ENCODE measurements at places on chromosomes 4 and X.
A peak's percentile ranks its signal among the peaks of the same experiment; 100 is the strongest.

GRCh38 chr4:155766622-155767021 lies 7.8 kb downstream of the GUCY1B1 start:
- DNase-seq, result no peak
- no peaks in the 10 kb centered on the region for H3K4me1 ChIP-seq
- H3K27ac ChIP-seq, result no peak overlapping the region
- H3K4me3 ChIP-seq, result no peak overlapping the region
- no peaks in the 10 kb centered on the region for H3K36me3 ChIP-seq

GRCh38 chr4:160284516-160284915 lies 1181.6 kb downstream of the RAPGEF2 start:
- H3K27ac ChIP-seq, result no peak overlapping the region
- H3K4me3 ChIP-seq, result no peak overlapping the region
- H3K36me3 ChIP-seq, result no peaks in the 10 kb centered on the region
- no peak for DNase-seq
- no peaks in the 10 kb centered on the region for H3K4me1 ChIP-seq

- DNase-seq, result no peak
- H3K4me3 ChIP-seq, result no peak overlapping the region
- no peaks in the 10 kb centered on the region for H3K4me1 ChIP-seq
- H3K27me3 ChIP-seq, result no peaks in the 10 kb centered on the region
- H3K36me3 ChIP-seq, result no peaks in the 10 kb centered on the region
These were observed 18.8 kb upstream of the ATOH1 start for GRCh38 chr4:93809773-93810172.

DNA sequence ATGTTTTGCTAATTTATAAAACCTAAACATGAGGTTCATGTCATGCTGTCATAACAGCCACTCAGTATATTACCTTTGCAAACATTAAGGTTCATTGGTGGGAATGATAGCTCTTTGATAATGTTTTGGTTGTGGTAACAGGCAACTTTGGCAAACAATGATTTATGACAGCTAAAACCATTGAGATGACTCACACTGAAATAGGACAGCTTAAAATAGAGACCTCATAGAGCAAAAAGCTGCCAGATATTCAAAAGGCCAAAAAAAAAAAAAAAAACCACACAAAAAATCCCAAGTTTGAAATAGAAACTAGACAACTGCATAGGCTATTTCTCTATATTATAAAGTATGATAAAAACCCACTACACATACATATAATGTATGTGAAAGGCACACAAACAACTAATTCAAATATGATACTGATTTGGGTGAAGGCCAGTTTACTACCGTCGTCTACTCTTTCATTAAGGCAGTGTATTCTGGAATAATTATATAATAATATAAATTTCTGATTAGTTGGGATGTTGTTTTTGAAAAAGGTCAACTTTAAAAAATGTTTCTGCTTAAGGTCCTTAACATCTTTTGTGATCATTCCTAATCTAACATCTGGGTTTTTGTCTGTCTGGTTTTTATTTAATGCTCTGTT lies 646.0 kb upstream of the PITX2 start:
- H3K4me1 ChIP-seq, result no peaks in the 10 kb centered on the region
- H3K27ac ChIP-seq, result no peak overlapping the region
- H3K27me3 ChIP-seq, result no peaks in the 10 kb centered on the region
- no peak overlapping the region for H3K4me3 ChIP-seq
- no peaks in the 10 kb centered on the region for H3K36me3 ChIP-seq
- DNase-seq, result no peak

DNA sequence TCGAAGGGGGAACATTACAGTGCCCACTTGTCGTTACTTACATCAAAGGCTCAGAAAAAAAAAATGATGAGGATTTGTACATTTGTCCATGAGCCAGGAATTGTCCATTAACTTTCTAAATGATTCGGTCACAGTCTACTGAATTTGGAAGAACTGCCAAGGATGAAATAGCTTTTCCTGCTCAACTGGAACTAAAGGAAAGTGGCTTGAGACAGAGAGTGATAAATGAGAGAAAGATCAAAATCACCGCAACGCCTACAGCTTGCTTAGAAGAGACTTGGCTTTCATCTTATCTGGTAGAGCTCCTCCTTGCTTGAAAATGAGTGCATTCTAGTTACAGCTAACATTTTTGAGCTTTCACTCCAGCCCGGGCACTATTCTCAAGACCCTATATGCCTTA lies 55.5 kb upstream of the ADGRG2 start:
- no peak for DNase-seq
- no peak overlapping the region for H3K27ac ChIP-seq
- H3K36me3 ChIP-seq, result no peaks in the 10 kb centered on the region
- H3K27me3 ChIP-seq, result no peaks in the 10 kb centered on the region
- H3K4me1 ChIP-seq, result no peaks in the 10 kb centered on the region

GRCh38 chr4:78002260-78002659 lies 54.9 kb upstream of the FRAS1 start:
- no peak overlapping the region for H3K4me3 ChIP-seq
- DNase-seq, result no peak
- H3K27ac ChIP-seq, result no peak overlapping the region
- no peaks in the 10 kb centered on the region for H3K36me3 ChIP-seq
- peaks cover 4% of the 10 kb centered on the region for H3K27me3 ChIP-seq
- no peaks in the 10 kb centered on the region for H3K4me1 ChIP-seq

DNA sequence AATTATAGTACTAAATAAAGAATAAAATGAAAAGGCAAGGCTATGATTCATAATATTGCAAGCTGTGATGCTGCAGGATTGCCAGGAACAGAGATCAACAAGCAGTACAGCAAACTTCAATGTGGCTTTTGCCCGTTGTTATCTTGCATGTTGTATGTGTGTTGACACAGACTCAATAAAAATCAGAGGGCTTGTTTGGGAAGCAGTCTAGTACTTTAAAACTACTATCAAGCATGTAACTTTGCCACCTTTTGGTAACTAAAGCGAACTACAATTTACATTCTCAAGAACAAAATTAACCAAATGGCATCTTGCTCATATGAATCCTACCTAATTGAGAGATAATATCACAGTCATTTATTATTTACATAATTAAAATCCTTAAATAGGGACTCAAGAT lies 79.8 kb upstream of the GPM6A start:
- H3K4me3 ChIP-seq, result no peak overlapping the region
- DNase-seq, result no peak
- no peaks in the 10 kb centered on the region for H3K36me3 ChIP-seq
- H3K27ac ChIP-seq, result no peak overlapping the region
- H3K27me3 ChIP-seq, result no peaks in the 10 kb centered on the region

- peak overlapping the region; percentile 26 for H3K27ac ChIP-seq
- no peaks in the 10 kb centered on the region for H3K4me1 ChIP-seq
- H3K27me3 ChIP-seq, result no peaks in the 10 kb centered on the region
- H3K4me3 ChIP-seq, result no peak overlapping the region
These were observed 5.1 kb upstream of the CXCL8 start for GRCh38 chr4:73735231-73735630.

DNA sequence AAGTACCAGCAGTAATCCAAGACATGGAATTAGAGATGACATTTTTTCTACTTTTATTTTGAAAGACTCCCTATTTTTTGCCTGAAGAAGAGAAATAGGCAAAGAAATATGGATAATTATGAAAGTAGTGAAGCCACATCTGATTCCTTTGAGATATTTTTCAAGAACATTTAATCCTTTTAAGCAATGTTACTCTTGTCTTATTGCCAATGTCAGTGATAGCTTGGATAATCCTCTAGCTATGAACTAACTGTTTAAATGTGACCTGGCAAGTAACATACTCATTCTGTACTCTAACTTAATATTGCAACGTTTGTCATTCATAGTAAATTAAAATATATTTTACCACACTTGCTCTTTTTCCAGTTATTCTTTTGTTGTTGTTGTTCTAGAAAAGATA lies 181.3 kb downstream of the VEGFC start:
- no peak for DNase-seq
- no peak overlapping the region for H3K27ac ChIP-seq
- no peaks in the 10 kb centered on the region for H3K4me1 ChIP-seq
- no peak overlapping the region for H3K4me3 ChIP-seq
- no peaks in the 10 kb centered on the region for H3K27me3 ChIP-seq
- no peaks in the 10 kb centered on the region for H3K36me3 ChIP-seq

GRCh38 chrX:75228854-75229253 lies 45.0 kb upstream of the UPRT start:
- DNase-seq, result no peak
- no peak overlapping the region for H3K4me3 ChIP-seq
- no peak overlapping the region for H3K27ac ChIP-seq
- no peaks in the 10 kb centered on the region for H3K27me3 ChIP-seq
- no peaks in the 10 kb centered on the region for H3K4me1 ChIP-seq

GRCh38 chr4:123558865-123559264 lies 162.3 kb downstream of the SPRY1 start:
- no peaks in the 10 kb centered on the region for H3K36me3 ChIP-seq
- H3K4me3 ChIP-seq, result no peak overlapping the region
- no peaks in the 10 kb centered on the region for H3K27me3 ChIP-seq
- peaks cover 10% of the 10 kb centered on the region for H3K4me1 ChIP-seq

GRCh38 chr4:152340818-152341217 lies 195.1 kb downstream of the FBXW7 start:
- DNase-seq, result no peak
- no peaks in the 10 kb centered on the region for H3K27me3 ChIP-seq
- H3K4me1 ChIP-seq, result no peaks in the 10 kb centered on the region
- H3K27ac ChIP-seq, result no peak overlapping the region
- 0 out of 3 replicates have a peak, but pooled peaks cover 3% of the 10 kb centered on the region for H3K36me3 ChIP-seq

DNA sequence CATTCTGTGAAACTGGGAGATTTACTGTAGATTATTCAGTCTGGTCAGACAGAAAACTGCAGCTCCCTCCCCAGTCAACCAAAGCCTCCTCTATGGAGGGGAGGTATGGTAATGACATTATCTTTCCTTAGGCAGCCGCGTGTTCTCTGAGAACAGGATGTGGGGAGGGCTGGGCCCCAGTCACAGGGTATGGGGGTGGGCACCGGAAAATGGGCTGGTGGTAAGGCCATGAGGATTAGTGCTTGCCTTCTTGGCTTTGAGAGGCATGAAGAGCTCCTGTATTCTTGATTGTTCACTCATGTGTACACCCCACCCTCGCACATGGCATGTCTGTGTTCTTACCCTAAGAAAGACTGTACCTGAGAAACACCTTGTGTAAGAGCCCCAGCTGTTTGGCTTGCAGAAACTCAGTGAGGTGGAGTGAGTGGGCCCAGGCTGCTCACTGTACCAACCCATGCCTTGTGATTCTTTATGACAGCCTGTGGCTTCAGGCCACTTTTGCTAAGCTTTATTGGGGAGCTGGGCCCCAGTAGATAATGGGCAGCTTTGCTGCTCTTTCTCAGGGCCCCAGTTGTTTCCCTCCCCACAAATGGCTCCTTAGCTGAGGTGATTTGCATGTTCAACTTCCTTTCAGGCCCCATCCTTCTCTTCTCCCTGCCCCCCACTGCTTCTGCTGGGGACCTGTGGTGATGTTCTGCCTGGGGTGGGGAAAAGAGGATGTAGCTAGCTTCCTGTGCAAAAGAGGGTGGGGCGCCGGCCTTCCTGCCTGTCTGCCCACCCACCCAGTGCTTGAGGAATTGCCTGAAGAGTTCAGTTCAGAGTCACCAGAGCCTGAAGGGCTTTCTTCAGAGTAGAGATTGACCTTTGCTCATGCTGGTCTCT lies 30.7 kb downstream of the MSN start:
- peak; percentile 82 for DNase-seq
- H3K27ac ChIP-seq, result peak overlapping the region; percentile 81
- peaks cover 52% of the 10 kb centered on the region for H3K36me3 ChIP-seq
- H3K27me3 ChIP-seq, result no peaks in the 10 kb centered on the region

DNA sequence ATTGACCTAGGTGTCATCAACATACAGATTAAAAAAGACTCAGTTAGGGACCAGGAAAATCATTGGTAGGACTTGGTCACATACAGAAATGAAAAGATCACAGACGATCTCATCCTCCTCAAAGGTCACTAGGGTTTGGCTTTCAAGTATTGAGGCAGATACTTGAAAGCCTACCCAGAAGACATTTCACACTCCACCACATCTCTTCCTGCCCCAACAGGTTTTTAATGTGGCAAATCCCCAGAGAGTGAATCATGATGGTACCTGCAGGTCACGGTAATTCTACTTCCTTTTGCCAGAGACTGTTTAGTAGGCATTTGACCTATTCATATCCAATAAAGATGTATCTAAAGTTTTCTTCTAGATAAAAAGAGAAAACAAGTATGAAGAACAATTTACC lies 44.1 kb downstream of the INPP4B start:
- no peaks in the 10 kb centered on the region for H3K4me1 ChIP-seq
- H3K36me3 ChIP-seq, result no peaks in the 10 kb centered on the region
- DNase-seq, result no peak
- H3K4me3 ChIP-seq, result no peak overlapping the region
- H3K27ac ChIP-seq, result no peak overlapping the region

DNA sequence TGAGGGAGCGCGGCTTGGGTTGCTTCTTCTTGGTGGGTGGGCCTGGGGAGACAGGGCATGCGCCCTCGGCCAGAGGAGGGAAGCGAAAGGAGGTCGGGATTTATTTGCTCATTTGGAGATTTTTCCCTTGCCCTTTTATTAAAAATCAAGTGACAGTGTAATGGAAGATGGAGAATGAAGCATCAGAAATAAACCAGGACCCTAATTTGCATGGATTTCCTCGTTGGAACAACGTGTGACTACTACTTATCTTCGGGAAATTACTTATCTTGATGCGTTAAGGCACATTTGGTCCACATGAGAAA lies 709 bp upstream of the CLOCK start:
- H3K4me1 ChIP-seq, result peaks cover 9% of the 10 kb centered on the region
- H3K27ac ChIP-seq, result peak overlapping the region; percentile 91
- no peaks in the 10 kb centered on the region for H3K27me3 ChIP-seq
- no peaks in the 10 kb centered on the region for H3K36me3 ChIP-seq
- no peak for DNase-seq
- H3K4me3 ChIP-seq, result peak overlapping the region; percentile 50

DNA sequence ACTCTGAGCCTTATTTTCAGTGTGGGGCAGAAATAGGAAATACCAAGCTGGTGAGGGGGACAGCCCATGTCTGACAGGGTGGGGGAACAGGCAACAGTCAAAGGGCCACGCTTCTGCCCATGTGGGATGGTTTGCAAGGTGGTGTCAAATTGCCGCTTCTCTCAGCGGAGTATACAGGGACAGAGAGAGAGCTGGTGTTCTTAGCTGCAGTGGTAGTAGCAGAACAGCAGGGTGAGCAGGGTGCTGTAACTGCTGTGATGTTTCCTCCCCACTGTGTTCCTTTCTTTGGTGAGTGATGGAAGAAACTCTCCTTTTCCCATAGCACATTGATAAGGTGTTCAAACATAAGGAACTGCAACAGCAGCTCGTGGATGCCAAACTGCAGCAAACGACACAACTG lies 37.9 kb downstream of the RBBP7 start:
- no peaks in the 10 kb centered on the region for H3K27me3 ChIP-seq
- H3K36me3 ChIP-seq, result peaks cover 98% of the 10 kb centered on the region
- no peak overlapping the region for H3K4me3 ChIP-seq
- H3K4me1 ChIP-seq, result no peaks in the 10 kb centered on the region

DNA sequence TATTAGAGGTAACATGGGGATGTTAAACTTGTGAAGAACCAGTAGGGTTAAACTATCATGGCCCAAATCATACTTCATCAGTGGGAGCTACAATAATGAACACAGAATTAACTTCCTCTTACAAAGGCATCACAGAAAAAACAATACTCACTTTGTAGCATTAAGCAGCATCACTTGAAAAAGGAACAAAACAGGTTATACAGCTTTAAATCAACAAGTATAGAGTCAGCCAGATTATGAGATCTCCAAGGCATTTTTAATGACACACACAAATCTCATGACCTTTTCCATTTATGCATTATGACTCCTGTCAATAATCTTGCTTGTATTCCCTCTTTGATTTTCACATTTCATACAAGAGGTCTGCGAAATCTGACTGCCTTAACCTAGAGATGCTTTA lies 18.3 kb downstream of the FBXL5 start:
- no peak overlapping the region for H3K27ac ChIP-seq
- H3K27me3 ChIP-seq, result no peaks in the 10 kb centered on the region
- no peaks in the 10 kb centered on the region for H3K4me1 ChIP-seq
- peaks cover 58% of the 10 kb centered on the region for H3K36me3 ChIP-seq
- no peak overlapping the region for H3K4me3 ChIP-seq

Data from K562 (cell line).